ENCODE measurements at places on chromosomes 6 and 20.

DNA sequence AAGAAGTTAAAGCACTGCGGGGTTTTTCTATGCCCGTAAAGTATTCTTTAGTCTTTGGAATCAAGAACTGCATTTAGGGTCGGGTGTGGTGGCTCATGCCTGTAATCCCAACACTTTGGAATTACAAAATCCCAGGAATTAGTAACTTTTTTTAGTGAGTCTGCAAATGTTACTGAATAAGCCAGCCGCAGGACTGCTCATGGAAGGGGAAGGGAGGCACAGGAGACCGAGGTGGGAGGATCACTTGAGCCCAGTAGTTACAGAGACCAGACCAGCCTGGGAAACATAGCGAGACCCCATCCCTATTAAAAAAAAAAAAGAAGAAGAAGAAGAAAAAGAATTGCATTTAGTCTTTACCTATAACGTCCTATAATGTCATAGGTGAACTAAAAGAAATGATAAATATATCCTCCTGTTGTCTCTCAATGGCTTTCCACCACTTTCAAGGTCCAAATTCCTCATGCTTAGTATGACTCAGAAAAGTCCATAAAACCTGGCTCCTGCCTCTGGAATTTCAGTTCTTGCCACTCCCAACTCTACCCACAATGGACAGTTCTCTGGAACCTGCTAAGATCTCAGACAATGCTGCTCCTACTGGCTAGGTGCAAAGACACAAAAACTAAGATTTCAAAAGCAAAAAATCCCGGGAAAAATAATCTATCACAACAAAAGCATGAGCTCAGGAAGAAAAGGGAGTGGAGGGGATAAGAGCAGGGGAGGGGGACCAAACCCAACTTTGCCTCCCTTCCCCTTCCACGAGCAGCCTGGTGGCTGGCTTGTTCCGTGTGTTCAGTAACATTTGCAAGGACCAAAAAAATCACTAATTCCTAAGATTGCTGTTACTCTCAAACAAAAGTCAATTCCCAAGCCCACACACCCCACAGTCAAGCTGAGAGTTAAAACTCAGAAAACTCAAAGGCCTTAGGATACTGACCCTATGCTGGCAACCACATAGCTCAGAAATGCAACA is 39.0 kb downstream of the B4GALT5 start:
- peak; percentile 86 for DNase-seq

- no peak for DNase-seq
Measured at GRCh38 chr20:46151936-46152335, 33.8 kb downstream of the CD40 start.

DNA sequence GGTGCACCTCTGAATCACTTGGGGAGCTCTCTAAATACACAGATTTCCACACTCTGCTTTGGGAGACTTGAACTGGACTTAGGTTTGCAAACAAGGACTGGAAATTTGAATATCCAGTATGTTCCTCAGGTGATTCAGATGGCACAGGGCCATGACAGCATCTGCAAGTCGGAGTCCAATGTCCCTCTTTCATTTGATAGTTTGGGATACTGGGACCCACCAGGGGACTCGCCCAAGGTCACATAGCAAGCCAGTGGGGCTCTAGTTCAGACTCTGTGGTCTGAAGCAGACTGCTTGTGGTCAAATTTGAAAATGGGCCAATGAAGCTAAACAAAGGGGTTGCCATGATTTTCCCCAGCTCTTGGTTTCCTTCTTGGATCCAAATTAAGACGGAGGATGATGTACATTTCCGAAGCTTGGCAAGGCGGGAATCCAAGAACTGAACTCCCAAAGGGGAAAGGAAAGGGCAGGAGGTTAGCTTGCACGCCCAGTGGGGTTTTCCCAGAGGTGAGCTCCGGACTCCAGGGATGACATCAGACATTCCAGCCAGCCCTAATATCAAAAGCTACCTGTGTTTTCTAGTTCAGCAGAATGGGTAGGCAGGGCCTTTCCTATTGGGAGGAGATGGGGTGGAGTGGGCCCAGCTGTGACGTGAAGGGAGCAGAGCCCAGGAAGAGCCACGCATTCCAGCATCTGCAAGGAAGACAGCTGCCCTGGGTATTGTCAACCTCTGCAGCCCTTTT is 3.4 kb upstream of the SYS1 start:
- peak; percentile 41 for DNase-seq

DNA sequence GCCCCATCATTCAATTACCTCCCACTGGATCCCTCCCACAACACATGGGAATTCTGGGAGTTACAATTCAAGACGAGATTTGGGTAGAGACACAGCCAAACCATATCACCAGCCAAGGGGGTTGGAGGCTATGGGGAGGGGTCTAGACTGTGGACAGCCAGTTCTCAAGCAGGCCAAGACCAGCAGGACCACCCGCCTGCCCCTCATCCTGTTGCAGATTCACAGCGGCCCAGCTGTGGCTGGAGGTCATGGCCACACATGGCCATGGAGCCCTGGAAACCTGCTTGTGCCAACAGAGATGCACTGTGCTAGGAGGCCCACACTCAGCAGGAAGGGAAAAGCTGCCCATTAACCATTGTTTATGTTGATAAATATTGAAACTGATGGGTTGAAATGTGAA is 240.5 kb downstream of the TTLL2 start:
- DNase-seq, result no peak

GRCh38 chr6:135624402-135625295 is 127.1 kb upstream of the AHI1 start:
- DNase-seq, result no peak

GRCh38 chr20:18904624-18905023 is 91.0 kb downstream of the SCP2D1 start:
- no peak for DNase-seq

GRCh38 chr6:137823826-137824555 is 43.1 kb upstream of the TNFAIP3 start:
- no peak for DNase-seq

DNA sequence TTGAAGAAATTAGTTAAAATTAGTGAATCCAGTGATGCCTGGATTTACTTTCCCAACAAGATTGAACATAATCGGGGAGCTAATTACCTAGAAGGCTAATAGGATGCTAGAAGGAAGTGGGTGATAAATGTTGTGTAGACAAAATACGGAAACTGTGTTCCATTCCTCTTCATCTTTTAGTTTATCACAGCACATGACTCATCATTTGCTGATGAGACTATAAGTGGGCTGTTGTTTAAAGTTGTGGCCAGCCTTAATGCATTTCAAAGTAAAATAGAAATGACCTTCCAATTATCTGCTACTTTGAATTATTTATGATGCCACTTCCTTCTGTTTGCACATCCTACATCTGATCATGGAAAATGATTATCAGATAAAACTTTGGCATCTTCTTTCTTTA is 43.4 kb downstream of the OGFRL1 start:
- no peak for DNase-seq

- DNase-seq, result no peak
Measured at GRCh38 chr6:87482366-87482765, 9.6 kb downstream of the SLC35A1 start.

DNA sequence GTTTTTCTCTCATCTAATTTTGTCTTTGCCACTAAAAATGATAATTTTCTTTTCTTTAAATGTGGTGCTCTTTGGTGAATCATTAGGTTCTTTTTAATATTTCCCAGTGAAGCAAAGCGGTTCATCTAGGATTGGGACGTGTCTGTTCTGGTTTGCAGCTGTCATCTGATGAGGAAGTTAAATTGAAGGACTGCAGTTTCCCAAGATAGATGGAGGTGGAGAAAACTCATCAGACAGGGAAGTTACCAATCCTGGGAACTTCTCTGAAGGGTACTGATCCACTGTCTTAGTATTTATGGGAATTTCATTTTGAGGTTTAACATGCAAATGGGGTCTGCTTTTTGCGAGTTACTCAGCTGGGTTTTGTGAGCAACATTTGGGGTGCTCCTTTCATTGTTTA is 2.4 kb upstream of the AARS2 start:
- DNase-seq, result no peak

- DNase-seq, result no peak
Measured at GRCh38 chr6:30712441-30712945, 4.6 kb downstream of the MDC1 start.

DNA sequence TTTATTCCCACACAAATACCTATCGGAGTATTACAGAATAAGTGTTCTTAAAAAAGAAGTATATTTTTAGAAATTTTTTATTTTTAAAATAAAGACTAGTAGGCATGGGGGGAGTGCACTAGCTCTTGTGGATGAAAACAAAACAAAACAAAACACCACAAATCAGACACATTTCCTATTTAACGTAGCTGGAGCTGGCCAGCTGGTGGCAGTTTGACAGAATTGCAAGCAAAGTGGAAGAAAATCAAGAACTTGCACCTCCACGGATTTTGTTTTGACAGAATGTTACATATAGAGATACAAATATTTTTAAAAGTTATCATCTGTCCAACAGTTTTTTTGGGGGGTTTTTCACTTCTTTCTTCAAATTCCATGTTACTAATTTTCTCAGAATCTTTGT is 63.6 kb upstream of the SNRPB2 start:
- DNase-seq, result no peak

DNA sequence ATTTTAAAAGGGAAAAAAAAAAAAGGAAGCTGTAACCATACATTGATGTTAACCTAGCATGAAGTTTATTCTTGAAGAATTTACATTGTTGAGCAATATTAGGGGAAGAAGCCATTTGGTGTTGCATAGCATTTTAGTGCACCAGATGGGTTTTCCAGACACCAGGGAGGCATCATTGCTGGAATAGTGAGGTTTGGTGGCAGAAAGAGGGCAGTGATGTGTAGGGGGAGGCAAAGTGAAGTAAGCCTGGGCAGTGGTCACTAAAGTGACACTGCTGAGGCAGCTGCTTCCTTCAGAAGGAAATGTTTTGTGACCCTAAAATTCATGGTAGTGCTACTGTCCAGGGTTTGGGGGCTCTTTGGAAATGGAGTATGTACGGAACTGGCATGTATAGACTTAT is 2.6 kb downstream of the TOMM6 start:
- DNase-seq, result no peak

GRCh38 chr20:49765846-49766541 is 46.6 kb upstream of the SLC9A8 start:
- no peak for DNase-seq

- DNase-seq, result peak; percentile 21
Measured at GRCh38 chr6:75368151-75368779, 83.7 kb upstream of the TMEM30A start.

DNA sequence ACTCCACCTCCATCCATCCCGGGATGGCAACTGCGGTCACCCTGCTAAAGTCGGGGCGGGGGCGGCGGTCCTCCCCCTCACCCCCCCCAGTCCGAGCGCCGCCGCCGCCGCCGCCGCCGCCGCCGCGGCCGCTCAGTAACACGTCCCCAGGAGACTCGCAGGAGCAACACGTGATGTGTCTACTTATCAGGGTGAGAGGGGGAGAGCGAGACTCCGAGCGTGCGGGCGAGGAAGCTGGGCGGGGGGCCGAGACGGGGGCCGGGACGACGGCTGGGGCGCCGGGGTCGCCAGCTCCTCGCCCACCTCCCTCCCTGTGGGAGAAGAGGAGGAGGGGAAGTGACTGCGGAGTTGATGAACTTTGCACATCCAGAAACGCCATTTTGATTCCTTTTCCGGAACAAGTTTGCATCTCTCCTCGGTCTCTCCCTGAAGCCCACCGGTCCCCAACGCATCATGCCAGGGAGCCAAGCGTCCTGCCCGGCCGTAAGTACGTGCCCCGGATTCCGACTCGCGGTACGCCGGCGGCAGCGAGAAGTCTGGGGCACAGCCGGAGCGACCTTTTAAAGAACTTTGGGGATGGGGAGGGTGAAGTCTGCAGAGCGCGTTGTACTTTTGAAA is at the start of gene RREB1:
Gene RREB1, plus strand, starts transcription at position 384 of the 618 bp plus-strand sequence. CDS start 73,951 bp downstream, outside the sequence.
- DNase-seq, result peak; percentile 31

DNA sequence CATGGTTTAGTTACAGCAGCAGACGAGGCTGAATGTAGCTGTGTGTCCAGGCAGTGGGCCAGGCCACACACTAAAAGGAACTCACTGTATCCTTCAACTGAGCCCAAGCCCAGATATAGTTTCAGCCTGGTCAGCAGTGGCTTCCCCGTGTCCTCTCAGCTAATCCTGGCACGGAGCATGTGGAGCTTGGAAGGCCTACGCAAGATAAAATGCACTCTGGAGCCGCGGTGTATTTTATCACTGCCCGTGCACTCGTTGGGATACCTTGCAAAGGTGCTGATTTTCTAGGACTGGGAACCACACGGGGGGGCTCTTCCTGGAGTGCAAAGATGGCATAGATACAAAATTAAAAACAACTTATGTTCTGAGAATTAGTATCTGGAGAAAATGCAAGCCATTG is 48.4 kb upstream of the IYD start:
- DNase-seq, result no peak

DNA sequence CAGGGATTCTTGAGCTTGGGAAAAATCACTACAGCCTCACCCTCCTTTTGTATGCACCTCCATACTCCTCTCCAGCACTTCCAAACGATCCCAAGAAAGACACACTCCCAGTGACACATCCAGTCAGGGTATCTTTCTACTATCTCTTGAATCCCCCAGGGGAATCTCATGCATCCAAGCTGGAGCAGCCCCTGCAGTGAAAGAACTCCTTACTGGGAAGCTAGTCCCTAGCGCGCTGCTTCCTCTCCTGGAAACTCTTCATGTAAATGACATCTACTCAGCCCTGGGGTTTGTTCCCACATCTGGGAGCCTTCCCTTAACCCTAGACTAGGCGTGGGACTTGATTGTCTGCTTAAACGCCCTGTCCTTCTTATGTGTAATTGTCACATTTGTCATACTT is 329.1 kb upstream of the QKI start:
- DNase-seq, result no peak

DNA sequence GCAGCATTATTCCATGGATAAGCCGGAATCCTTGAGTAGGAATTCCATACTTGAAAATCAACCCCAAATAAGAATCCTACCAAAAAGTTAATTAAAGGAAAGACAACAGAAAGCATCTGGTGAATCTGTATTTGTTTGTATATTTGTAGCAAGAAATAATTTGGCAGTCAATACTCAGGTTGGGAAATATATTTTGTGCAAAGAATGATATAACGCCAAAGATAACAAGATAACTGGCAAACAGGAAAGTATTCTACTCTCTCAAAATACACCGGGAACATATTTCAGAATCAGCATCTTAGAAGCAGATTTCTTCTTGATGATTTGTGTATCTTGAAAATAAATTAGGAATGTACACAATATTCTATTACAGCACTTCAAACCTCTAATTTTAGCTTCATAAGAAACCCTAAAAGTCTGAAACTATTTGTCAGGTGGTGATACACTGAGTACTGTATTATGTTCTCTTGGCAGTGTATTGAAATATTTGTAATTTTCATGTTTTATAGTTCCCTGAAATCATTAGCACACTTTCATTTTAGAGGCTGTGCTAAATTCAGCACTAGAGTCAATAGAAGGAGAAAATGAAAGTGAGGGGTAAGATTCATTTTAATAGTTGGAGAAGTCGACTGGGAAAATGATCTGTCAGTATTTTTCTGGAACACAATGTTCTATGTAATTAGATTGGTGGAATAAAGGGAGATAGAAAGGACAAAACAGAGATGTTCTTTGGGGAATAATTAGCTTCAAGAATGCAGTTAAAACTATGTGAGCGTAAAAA is 879.7 kb upstream of the GJE1 start:
- no peak for DNase-seq

- no peak for DNase-seq
Measured at GRCh38 chr6:57195457-57195856, 23.3 kb downstream of the BAG2 start.
